ENCODE measurements at places on chromosomes 5 and 9. TPM values are rescaled to one million over a fixed set of nuclear protein-coding genes. Genes with fewer than 3 reads are reported as not detected.

The ATOX1 gene
- 83.7 TPM for total RNA-seq

The DNM1 gene
- total RNA-seq: 1.8 TPM

The CEL gene
- 1.8 TPM for total RNA-seq

The PCDHGC5 gene
- not detected for total RNA-seq

The OR2V2 gene
- not detected for total RNA-seq

The SPINK6 gene
- not detected for total RNA-seq

The F2RL1 gene
- total RNA-seq: 0.26 TPM

The SGCD gene
- total RNA-seq: not detected

The OLFML2A gene
- not detected for total RNA-seq

The PRPF4 gene
- 60.2 TPM for total RNA-seq

The CARD6 gene
- 2.3 TPM for total RNA-seq

The LRRC14B gene
- not detected for total RNA-seq

The LAMC3 gene
- total RNA-seq: 0.05 TPM

The PCDHA1 gene
- total RNA-seq: not detected

The ANKRD33B gene
- total RNA-seq: 21.5 TPM

The ARHGEF39 gene
- total RNA-seq: 8.8 TPM

The ENTPD8 gene
- not detected for total RNA-seq

The SNCB gene
- total RNA-seq: not detected

The FBP2 gene
- total RNA-seq: not detected

The ZFR gene
- 70.8 TPM for total RNA-seq

The HMCN2 gene
- total RNA-seq: not detected

The PLPP1 gene
- total RNA-seq: 27.5 TPM

The ROR2 gene
- total RNA-seq: 1.6 TPM

The FOXI1 gene
- total RNA-seq: not detected

The DAPK1 gene
- 2.0 TPM for total RNA-seq

The GMCL2 gene
- total RNA-seq: not detected

The PCDHA12 gene
- total RNA-seq: not detected

The GNE gene
- 22.7 TPM for total RNA-seq

The SOX30 gene
- 0.29 TPM for total RNA-seq

The PCDHGC4 gene
- total RNA-seq: not detected

The EQTN gene
- not detected for total RNA-seq

The RANBP3L gene
- not detected for total RNA-seq

All from activated T-helper 1 cell treated with anti-CD3 and anti-CD28 coated beads, Interleukin-12 subunit alpha, Interleukin-12 subunit beta, Interleukin-2, Interleukin-4 antibody, amounts not matched to agents 30 ng/mL and 10 ng/mL and 1 ng/mL, durations not matched to agents 14 hours and 24 hours and 36 hours (primary cell).